ENCODE measurements at places on chromosomes 7 and 10.

DNA sequence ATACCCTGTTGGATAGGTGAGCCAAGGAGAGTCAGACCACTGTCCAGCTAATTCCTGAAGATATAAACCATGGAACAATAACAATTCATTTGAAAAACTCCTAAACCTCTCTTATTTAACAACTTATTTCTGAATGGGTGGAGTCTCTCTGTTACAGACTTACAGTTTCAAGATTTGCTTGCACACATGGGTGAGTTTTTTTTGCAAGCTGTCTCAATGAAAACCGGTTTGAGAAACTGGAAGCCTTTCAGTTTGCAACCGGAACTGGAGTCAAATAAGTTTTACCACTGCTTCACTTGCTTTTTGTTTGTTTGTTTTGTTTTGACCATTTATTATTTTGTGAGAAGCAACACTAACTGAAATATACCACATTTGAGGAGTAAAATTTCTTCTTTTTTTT is 243.8 kb downstream of the MTERF1 start:
- DNase-seq, result no peak

GRCh38 chr10:30537586-30537985 is 92.0 kb downstream of the LYZL2 start:
- no peak for DNase-seq

- DNase-seq, result no peak
Observed at GRCh38 chr10:28391283-28391682, 88.4 kb upstream of the MPP7 start.

DNA sequence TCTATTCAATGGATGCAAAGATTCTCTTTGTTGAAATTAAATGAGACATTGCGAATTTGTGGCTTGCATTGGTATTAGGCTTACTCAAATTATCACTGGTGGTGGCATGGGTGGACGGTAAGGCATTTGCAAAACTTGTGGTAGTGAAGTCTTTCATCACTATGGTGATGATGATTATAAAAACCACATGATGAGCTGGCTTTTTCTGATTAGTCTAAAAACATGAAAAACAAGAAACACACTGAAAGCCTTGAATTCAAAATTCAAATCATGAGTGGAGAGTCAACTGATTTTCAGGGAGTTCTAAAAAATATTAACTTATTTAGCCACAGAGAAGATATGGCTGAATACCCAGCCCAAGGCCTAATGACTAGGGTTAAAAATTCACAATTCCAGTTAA is 99.8 kb upstream of the HGF start:
- no peak for DNase-seq

GRCh38 chr10:21473135-21473534 is 52.3 kb downstream of the SKIDA1 start:
- DNase-seq, result no peak

DNA sequence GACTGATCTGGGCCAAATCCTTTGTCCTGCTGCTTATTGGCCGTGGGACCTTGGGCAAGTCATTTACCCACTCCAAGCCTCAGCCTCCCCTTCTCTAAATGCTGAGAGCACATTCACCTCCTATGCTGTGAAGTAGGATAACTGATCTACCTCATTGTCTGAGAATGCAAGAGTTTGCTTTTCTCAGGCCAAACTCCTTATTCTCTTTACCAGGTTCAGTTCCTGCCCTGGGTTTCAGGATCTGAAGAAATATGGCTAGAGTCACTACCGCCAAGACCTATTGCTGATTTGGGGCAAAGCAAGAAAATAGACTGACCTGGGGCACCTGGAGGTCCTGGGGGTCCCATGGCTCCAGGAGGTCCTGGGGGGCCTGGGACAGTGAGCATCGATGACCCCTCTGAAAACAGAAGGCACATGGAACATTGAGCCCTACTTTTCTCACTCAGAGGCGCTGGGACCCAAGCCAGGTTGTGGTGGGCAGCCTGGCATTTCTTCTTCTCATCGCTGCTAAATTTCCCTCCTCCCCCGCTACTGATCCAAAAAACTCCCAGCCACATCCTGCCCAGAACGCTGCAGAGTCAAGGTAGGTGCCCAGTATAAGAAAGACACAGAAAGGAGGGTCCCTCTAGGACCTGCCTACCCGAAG is 42.4 kb downstream of the COL17A1 start:
- DNase-seq, result no peak

DNA sequence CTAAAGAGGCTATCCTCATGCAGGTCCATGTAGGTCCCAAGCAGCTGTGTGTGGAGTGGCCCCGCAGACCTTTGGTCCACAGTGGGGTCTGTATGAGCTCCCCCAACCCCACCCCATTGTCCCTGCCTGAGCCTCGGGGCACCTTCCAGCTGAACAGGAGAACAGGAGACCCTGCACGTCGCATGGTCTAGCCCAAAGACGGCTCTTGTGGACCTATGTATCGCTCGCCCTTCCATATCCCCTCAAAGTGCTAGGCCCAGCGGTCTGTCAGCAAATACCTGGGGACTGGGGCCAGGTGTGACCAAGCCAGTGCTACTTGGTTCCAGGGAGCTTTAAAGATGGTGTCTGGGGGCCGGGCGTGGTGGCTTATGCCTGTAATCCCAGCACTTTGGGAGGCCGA is 43.0 kb downstream of the OAT start:
- DNase-seq, result no peak

DNA sequence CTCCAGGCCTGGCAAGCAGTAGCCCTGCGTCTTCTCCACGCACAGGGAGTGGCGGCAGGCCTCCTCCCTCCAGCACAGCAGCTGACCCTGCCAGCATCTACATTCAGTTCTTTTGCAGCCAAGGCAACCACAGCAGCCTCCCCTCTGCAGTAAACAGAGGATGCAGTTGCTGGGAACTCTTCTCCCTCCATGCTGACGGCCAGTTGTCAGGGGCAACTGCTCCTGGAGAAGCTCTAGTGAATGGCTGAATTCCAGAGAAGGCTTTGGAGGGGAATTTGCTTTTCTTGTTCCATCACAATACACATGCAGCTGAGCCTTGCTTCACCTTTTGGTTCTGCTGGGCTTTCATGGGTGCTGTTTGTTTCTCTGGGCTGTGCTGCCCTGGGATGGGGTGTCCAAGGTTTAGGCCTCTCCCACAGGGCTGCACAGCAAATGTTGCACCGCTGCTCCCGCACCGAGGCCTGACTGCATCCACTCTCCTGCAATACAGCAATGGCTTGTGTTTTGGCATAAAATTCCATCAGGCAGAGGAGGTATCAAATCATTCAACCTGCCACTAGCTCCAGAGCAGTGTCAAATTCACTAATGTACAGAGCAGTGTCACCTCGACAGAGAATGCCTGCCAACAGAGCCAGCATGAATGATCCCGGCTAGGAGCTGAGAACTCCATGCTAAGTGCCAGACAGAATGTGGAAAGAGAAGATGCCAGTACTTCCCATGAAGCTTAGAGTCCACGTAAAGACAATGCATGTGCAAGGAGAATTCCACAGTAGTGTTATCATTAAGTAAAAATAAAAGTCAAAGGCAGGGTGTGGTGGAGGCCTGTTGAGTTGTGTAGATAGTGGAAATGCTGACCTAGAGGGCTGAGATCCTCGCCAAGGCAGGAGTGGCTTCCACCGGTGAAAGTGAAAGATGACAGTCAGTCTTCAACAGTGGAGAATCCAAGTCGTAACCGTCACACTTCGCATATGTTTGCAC is 399.6 kb downstream of the DPP6 start:
- DNase-seq, result no peak

DNA sequence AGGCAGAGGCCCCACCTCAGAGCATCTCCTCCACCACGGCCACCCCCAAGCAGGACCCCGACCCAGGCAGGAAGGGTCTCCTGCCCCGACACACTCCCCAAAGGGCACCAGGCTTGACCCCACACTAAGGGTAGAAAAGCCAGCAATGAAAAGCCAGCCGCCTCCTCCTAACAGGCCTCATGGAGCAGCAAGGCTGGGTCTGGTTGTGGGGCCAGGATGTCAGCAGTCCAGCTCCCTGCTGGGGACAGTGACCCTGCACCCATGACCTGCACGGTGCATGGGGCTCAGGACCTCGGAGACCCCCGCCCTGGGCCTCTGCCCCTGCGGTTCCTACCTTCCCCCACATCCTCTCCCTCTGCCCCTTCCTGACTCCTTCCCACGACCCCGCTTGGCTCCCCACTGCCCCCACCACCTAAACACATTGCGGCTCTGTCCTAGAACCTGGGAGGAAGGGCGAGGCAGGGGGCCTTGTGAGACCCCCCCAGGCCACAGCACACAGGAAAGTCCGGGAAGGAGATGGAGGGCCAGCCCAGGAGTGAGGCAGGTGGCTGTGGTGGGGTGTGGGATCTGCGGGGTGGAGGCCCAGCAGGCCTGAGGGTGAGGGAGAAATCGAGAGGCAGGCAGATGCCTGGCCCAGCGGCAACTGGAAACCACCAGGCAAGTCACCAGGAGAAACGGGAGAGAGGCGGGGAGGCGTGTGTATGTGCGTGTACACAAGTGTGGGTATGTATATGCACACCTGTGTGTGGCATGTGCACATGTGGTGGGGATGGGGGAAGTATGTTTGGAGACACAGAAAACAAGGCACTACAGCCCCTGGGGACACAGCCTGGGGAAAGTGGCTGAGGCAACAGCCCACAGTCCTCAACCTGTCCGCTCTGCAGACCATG is 229.9 kb downstream of the MAD1L1 start:
- no peak for DNase-seq

- no peak for DNase-seq
Observed at GRCh38 chr10:116634126-116634975, 13.6 kb downstream of the PNLIPRP2 start.

DNA sequence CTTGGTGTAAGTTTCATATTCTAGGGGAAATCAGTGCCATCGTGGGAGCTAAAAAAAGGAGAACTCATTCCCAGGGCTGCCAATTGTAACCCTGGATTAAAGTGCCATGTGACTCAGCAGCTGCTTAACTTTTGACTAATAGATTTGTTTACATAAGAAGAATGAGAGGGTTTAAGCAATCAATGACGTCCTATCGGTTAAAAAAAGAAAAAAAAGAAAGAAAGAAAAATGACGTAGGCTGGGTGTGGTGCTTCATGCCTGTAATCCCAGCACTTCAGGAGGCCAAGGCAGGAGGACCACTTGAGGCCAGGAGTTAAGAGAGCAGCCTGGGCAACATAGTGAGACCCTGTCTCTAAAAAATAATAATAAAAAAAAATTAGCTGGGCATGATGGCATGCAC is 116.2 kb upstream of the AFAP1L2 start:
- DNase-seq, result peak; percentile 44

DNA sequence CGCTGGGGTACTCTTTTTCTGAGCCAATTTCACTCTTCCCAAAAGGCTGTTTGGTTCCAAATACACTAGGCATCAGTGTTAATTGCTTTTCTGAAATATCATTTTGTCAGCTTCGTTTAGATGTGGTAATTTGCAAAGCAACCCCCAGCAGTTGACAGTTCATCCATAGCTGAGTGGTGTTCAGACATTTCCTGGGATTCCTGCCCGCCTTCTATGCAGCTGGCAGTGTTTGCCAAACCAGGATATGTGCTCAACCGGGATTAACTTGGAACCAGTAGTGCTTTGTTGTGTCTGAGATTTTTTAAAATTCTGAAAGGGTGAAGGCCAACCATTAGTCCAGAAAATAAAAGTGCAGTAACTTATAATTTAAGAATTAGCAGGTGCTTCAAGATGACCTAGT is 25.2 kb upstream of the MKLN1 start:
- no peak for DNase-seq

- DNase-seq, result no peak
Observed at GRCh38 chr10:48279081-48279751, 4.7 kb upstream of the FRMPD2 start.

- no peak for DNase-seq
Observed at GRCh38 chr10:74968667-74969061, 142.3 kb downstream of the KAT6B start.

- DNase-seq, result peak; percentile 82
Observed at GRCh38 chr10:57692255-57692980, 575.3 kb downstream of the IPMK start.

- DNase-seq, result no peak
Observed at GRCh38 chr7:84216472-84216871, 21.9 kb upstream of the SEMA3A start.

DNA sequence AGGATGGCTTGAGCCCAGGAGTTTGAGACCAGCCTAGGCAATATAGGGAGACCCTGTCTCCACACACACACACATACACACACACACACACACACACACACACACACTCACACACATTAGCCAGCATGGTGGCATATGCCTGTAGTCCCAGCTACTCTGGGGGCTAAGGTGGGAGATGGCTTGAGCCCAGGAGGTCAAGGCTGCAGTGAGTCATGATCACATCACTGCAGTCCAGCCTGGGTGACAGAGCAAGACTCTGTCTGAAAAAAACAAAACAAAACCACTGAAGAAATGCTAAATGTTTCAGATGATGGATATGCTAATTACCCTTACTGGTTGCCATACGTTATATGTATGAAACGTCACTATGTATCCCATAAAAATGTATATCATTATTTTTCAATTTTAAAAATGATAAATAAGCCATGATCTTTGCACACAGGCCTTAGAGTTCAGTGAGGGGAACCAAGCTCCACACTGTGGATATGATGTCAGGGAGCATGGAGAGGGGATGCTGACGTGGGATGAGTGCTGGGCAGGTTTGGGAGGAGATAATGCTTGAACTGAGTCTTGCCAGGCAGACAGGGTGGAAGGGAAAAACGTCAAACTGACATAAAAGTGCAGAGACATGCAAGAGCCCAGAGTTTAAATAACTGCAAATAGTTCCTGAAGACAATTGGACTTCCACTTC is 45.9 kb upstream of the ARHGAP12 start:
- no peak for DNase-seq

- no peak for DNase-seq
Observed at GRCh38 chr10:89644691-89644966, 413 bp downstream of the PANK1 start.

- DNase-seq, result no peak
Observed at GRCh38 chr10:132995909-132996602, 53.7 kb upstream of the CFAP46 start.

DNA sequence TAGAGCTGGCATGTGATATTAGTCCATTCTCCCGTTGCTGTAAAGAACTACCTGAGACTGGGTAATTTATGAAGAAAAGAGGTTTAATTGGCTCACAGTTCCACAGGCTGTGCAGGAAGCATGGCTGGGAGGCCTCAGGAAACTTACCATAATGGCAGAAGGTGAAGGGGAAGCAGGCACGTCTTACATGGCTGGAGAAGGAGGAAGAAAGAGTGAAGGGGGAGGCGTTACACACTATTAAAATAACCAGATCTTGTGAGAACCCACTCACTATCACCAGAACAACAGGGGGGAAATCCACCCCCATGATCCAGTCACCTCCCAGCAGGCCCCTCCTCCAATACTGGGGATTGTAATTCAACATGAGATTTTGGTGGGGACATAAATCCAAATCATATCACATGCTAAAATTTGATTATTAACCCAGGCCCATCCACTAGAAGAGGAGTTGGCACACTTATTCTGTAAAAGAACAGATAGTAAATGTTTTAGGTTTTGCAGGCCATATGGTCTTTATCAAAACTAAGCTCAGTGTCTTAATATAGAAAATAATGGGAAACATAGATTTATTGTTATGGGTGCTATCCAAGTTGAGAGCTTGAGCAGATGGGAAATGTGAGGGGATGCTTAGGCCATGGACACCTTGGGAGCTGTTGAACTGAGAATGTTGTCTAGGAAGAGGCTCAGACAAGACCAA is 18.6 kb upstream of the HK1 start:
- no peak for DNase-seq

GRCh38 chr7:80859272-80859970 is 59.4 kb downstream of the SEMA3C start:
- peak; percentile 27 for DNase-seq

GRCh38 chr10:125038637-125039036 is 96.7 kb downstream of the ZRANB1 start:
- DNase-seq, result no peak
